ENCODE measurements at places on chromosomes 12 and 14. TPM values are rescaled to one million over a fixed set of nuclear protein-coding genes. Genes with fewer than 3 reads are reported as not detected.

EXOC5 gene
- polyA plus RNA-seq = 55.0 TPM

STON2 gene
- polyA plus RNA-seq = 17.7 TPM

SRRM4 gene
- 0.24 TPM for polyA plus RNA-seq

- DNase-seq = no peak
Observed at GRCh38 chr12:78759367-78759766, 105.2 kb upstream of the SYT1 start.

DNA sequence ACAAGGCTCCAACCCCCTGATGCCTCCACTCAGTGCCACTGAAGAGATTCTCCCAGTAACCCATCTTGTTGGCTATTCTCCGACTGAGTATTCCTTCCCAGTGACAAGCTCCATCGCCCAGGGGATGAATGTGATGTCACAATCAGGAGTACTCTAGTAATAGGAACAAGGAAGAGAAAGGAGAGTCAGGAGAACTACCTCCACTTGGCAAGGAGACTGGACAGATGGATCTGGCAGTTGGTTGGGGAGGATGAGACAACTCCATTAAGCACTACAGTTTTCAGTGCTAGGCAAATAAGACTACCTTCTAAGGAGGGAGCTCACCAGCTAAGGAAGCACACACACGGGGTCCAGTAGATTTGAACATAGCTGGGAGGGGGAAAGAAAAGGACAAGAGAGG is 5.3 kb downstream of the RNF41 start:
- DNase-seq = no peak

DNA sequence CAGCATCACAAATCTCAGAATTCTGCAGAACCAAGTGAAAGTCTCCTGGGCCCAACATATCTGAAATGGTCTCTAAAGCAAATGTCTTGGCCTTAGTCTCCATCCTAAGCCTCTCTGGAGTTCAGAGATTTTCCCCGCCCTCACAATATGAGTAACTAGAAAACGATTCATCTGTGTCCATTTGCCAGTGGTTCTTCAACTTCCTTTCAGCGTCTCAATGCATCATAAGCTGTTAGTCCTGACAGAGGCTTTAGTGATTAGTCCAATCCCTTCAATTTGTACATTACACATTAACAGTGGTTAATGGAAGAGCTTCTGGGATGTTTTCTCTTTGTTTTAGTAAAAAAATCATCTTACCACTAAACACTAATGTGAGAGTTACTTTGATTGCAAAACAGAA is 17.4 kb downstream of the NPC2 start:
- DNase-seq = no peak

DNA sequence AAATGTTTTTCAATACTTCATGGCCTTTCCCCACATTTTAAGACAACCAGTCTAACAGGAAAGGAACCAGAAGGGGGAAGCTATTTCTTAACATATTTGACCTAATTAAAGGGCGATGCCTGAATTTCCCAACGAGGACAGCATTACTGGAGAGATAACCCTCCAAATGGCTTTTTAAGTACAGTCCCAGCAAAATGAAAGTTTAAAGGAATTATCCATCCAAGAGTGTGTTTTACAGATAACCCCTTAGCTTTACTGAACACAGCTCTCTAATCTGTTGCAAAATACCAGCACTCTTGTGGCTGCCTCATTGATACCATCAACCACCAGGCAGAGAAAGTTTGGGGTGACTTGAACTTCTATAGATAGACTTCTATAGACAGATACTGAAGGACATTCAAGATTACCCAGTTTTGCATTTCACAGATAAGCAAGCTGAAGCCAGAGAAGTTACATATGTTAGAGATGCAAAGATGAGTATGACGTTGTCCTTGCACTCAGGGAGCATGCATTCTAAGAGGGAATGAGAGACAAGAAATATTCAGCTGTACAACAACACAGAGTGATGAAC is 41.3 kb upstream of the DUSP6 start:
- DNase-seq = no peak

DNA sequence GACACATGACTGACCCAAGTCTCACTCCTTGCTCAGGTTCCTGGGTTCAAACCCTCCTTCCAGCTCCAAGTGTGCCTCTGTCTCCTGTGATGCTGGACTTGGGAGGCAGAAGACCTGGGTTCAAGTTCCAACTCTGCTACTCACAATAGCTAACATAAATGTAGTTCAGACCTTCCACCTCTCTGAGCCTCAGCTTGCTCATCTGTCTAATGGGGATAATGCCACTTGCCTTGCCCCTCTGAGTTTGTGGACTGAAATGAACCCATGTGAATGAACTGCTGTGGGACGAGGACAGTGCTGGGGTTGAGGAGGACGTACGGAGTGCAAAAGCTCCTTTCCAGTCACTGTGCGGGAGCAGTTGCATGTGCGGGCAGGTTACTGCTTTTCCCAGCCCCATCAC is 40.9 kb downstream of the ACADS start:
- DNase-seq = no peak

HOXC12 gene
- 0.08 TPM for polyA plus RNA-seq

HCAR3 gene
- polyA plus RNA-seq = 0.13 TPM

All from muscle of arm (tissue), 14 donors.